Putamen (tissue), 1 donor: ENCODE measurements at places on chromosomes 13 and 19.
A peak's percentile ranks its signal among the peaks of the same experiment; 100 is the strongest.

- DNase-seq: no peak
Measured at GRCh38 chr19:50562329-50562728, 5.9 kb downstream of the LRRC4B start.

- no peak for DNase-seq
Measured at GRCh38 chr13:112071102-112071722, 4.3 kb downstream of the SOX1 start.

GRCh38 chr13:103656311-103656710 is 590.1 kb upstream of the SLC10A2 start:
- DNase-seq: no peak

DNA sequence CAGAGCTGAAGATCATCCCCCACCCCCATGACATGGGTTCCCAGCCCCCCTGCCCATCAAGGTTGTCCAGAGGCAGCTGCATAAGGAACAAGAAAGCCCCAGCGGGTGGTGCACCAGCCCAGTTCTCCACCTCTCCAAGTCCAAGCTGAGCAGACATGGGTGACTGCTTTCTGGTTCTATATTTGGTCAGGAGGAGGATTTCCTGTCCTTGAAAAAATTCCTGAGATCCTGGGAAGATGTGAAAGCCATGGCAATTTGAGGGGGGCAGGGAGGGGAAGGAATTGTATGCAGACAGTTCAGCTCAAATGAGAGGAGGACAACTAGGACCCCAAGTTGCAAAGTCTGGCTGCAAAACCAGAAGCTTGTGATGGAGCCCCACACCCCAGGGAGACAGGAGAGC is 55.4 kb upstream of the ADGRE5 start:
- no peak for DNase-seq

DNA sequence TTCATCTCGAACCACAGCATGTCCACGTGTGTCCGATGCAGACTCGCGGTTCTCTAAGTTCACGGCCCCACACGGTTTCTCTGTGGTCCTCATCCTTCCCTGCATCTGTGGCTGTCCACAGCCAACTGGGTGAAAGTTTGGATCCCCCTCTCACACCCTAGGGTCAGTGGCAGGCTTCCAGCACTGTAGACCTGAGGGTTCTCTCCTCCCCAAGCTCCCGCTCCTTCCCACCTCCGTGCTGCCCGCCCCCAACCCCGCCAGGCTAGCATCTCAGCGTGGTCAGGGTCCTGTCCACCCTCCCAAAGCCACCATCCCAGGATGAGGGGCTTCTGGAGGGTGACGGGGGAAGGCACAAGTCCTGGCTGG is 3.0 kb downstream of the ANGPTL4 start:
- no peak for DNase-seq

GRCh38 chr13:30830638-30830965 is 75.5 kb upstream of the MEDAG start:
- no peak for DNase-seq

GRCh38 chr19:53824134-53824611 is at the start of gene NLRP12:
NLRP12 (minus strand) TSS chr19:53824314; CDS start chr19:53824174, 140 bp downstream.
- peak; percentile 36 for DNase-seq

DNA sequence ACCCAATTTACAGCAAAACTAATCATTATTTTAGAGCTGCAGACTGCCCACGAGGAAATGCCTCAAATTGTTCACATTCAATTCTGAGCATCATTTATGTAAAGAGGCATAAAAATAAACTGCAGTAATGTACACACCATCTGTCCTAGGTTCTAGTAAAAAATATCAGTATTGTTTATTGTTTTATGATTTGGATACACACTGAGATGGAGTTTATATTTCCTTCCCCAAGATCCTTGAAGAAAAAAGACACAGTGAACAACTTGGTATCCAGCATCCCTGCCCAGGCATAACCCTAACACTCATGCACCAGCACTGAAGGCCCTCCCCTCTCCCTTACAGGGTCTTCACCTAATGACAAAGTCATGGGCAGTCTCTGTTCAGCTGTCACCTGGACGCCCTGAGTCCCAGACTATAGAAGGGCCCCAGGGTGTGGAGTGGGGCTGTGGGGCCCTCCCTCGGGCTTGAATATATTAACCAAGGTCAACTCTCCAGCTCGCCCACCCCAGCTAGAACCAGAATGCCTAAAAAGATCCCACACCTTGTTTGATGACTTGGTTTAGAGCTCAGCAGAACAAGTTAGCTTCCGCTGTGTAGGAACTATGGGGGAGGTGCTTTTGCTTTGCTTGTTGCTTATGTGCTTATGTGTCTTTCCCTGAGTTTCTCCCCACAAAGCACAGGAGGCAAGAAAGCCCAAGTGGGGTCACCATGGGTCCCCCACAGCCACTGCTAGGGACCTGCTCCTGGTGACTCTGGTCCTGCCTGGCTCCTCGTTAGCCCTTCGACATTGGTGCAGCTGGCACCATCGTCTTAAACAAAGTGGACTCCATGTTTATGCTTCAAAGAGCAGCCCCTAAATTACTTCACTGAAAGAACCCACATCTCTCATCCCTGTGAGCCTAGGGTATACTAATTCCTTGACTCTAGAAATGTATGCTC is 111.1 kb downstream of the COL4A1 start:
- DNase-seq: no peak

DNA sequence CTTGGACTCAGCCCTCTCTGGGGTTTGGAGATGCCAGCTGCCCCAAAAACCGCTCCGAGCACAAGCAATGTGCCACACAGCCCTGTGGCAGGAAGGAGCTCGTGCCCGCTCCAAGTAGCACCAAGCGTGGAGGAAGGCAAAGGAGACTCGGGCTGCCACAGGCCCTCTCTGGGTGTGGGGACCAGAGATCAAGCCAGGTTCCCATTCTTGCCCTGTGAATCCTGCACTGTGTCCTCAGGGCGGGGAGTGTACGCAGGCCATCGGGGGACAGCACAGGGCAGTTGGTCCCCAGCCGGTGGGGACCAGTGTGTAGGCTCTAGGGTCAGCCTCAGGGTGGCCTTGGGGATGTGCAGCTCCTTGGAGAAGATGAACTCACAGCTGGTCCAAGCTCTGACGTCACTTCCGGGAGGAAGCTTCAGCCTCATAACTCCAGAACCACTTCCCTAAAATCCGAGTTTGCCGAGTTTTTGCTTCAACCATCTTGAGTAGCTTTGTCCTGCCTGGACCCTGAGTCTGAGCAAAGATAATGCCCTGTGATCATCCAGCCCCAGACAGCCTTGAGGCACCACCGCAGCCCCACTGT is 9.3 kb upstream of the CPAMD8 start:
- DNase-seq: no peak

DNA sequence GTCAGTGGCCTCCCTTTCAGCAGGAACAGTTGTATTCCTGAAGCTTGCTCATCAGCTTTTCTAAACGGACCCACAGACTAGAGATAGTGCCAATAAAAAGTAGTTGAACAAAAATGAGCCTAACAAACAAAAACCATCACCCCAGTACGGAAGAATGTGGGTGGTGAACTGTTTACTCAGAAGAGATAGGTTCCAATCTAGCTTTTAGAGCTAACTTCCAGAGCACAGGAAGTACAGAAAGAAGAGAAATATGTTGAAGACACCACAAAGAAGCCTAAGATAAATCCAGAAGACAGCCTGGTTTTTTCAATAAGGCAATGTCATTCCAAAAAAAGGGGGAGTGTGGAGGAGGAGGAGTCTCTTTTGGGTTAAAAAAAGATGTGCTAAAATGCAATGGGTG is 2.8 kb upstream of the LMO7 start:
- DNase-seq: no peak
